B cell (primary cell): ENCODE measurements at places on chromosomes 3 and 15. TPM values are rescaled to one million over a fixed set of nuclear protein-coding genes. Genes with fewer than 3 reads are reported as not detected.

DNA sequence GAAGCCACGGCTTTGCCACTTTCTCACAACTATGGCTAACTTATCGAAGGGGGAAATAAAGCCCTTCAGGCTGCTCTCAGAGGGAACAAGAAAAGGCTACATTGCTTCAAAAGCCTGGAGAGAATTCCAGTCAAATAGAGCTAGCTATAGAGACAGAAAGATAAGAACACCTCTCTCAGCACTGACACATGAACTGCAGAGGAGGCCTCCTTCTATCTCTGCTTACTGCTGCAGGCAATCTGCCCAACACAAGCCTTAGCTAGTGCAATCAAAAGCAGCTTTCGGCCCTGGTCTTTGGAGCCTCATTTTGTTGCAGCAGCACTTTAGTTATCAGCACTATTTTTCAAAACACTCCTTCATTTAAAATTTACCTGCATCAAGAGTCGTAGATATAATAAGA, 118.4 kb upstream of the ROBO1 start:
- no peak overlapping the region for H3K4me3 ChIP-seq
- H3K36me3 ChIP-seq, result no peaks in the 10 kb centered on the region
- no peak for DNase-seq
- H3K4me1 ChIP-seq, result no peaks in the 10 kb centered on the region
- H3K27ac ChIP-seq, result no peak overlapping the region

GRCh38 chr3:72310419-72311380, 525.8 kb upstream of the PROK2 start:
- no peaks in the 10 kb centered on the region for H3K36me3 ChIP-seq
- H3K4me3 ChIP-seq, result peak overlapping the region; percentile 53
- no peaks in the 10 kb centered on the region for H3K27me3 ChIP-seq
- H3K4me1 ChIP-seq, result peaks cover 46% of the 10 kb centered on the region
- DNase-seq, result peak; percentile 89

- no peaks in the 10 kb centered on the region for H3K4me1 ChIP-seq
- H3K27me3 ChIP-seq, result no peaks in the 10 kb centered on the region
- DNase-seq, result no peak
- no peak overlapping the region for H3K4me3 ChIP-seq
- no peaks in the 10 kb centered on the region for H3K36me3 ChIP-seq
- H3K27ac ChIP-seq, result no peak overlapping the region
Observed at GRCh38 chr3:124492824-124493223, 237.4 kb upstream of the UMPS start.

GRCh38 chr3:89964347-89964746, 856.9 kb downstream of the EPHA3 start:
- no peak overlapping the region for H3K4me3 ChIP-seq
- no peaks in the 10 kb centered on the region for H3K4me1 ChIP-seq
- no peaks in the 10 kb centered on the region for H3K27me3 ChIP-seq
- no peaks in the 10 kb centered on the region for H3K36me3 ChIP-seq
- no peak for DNase-seq
- H3K27ac ChIP-seq, result no peak overlapping the region

DNA sequence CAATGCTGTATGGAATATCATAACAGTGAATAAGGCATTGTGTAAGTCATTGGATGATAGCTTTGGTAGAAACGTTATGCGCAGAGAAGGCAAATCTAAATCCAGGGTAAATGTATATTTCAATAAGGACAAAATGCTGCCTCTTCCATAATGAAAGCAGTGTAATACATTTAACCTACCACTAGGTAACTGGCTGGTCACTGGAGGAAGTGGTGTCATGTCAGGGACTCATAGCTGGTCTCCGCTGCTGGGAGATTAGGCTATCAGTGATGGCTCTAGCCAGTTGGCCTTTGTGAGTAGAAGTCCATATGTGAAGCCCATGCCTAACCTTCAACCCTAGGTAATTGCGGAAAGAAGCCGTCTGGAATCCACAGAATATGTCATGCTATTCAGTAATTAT, 140.9 kb downstream of the NLGN1 start:
- H3K27ac ChIP-seq, result no peak overlapping the region
- no peaks in the 10 kb centered on the region for H3K4me1 ChIP-seq
- H3K4me3 ChIP-seq, result no peak overlapping the region
- no peaks in the 10 kb centered on the region for H3K27me3 ChIP-seq

DNA sequence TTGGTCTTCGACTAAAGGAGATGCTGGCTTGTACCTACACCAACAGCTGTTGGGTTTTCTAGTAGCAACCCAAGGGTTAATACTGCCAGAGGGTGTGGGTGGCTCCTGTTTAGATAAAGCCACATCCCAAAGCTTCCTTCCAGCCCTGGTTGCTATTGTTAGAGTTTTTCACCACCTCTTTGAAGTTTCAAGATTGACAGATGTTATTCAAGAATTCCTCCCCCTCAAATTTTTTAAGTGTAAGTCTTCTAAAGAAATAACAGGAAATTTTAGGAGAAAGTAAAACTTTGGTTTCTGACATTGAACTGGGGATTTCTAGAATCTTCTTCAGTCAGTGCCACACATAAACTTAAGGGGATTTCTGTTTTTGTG, 60.9 kb downstream of the TGFBR2 start:
- peaks cover 8% of the 10 kb centered on the region for H3K36me3 ChIP-seq
- peaks cover 72% of the 10 kb centered on the region for H3K4me1 ChIP-seq
- H3K27ac ChIP-seq, result peak overlapping the region; percentile 90
- H3K4me3 ChIP-seq, result no peak overlapping the region
- H3K27me3 ChIP-seq, result no peaks in the 10 kb centered on the region
- DNase-seq, result no peak

GRCh38 chr3:194985031-194985578, 285.9 kb downstream of the XXYLT1 start:
- no peak overlapping the region for H3K27ac ChIP-seq
- no peaks in the 10 kb centered on the region for H3K27me3 ChIP-seq
- peaks cover 5% of the 10 kb centered on the region for H3K4me1 ChIP-seq

DNA sequence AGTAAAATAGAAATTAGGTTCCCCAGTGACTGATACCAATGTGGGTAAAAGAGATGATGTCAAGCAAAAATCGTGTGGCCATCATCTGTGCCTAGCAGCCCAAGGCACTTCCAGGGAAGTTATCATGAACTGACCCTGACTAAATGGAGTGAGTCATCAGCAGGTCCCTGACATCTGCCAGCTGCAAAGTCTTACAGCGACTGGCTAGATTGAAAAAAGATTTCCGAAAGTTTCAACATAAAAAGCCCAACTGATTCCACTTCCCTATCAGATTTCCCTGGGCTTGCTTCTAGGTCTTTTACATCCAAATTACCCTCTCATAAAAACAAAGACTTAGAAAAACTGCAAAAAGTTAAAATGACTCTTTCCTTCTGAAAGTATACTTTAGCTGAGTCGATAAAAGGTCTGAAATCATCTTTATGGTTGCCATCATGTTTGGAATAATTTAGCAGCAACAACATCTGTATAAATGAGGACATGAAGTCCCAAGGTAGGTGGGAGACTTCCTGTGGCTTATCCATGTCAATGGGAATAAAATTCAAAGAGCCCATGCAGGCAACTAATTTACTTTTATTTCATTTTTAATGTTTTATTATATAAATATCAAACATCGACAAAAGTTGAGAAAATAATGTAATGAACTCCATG, 342.8 kb downstream of the ERC2 start:
- H3K4me1 ChIP-seq, result no peaks in the 10 kb centered on the region
- no peak overlapping the region for H3K4me3 ChIP-seq

The COL8A1 gene
- polyA plus RNA-seq, result not detected in 2 replicates

- no peaks in the 10 kb centered on the region for H3K27me3 ChIP-seq
- H3K4me3 ChIP-seq, result no peak overlapping the region
- H3K4me1 ChIP-seq, result no peaks in the 10 kb centered on the region
- no peaks in the 10 kb centered on the region for H3K36me3 ChIP-seq
Observed at GRCh38 chr3:87507753-87508152, 231.4 kb upstream of the POU1F1 start.

The PTH1R gene
- not detected in 2 replicates for polyA plus RNA-seq

DNA sequence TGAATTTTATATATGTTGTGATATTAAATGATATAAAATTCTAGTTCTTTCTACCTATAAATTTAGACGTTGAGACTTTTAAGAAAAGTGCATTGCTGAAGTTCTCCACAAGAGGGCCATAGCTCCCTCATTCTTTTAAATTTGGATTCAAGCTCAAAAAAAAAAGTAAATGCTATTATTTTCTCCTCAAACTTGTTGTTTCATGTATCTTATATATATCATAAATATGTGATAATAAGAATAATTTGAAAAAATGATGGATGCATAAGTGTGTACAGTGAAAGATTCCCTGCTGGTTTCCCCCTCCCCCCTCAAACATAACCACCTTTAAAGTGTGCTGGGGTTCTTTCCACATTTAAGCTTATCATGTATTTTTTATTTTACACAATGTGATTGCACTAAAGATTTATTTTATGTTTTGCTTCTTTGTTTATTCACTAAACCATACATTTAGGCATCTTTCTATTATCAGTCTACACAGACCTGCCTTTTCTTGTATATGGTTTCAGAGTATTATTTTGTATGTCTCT, 769.4 kb upstream of the GOLIM4 start:
- no peaks in the 10 kb centered on the region for H3K27me3 ChIP-seq
- H3K4me3 ChIP-seq, result no peak overlapping the region
- peak; percentile 11 for DNase-seq
- H3K27ac ChIP-seq, result no peak overlapping the region
- H3K36me3 ChIP-seq, result no peaks in the 10 kb centered on the region

DNA sequence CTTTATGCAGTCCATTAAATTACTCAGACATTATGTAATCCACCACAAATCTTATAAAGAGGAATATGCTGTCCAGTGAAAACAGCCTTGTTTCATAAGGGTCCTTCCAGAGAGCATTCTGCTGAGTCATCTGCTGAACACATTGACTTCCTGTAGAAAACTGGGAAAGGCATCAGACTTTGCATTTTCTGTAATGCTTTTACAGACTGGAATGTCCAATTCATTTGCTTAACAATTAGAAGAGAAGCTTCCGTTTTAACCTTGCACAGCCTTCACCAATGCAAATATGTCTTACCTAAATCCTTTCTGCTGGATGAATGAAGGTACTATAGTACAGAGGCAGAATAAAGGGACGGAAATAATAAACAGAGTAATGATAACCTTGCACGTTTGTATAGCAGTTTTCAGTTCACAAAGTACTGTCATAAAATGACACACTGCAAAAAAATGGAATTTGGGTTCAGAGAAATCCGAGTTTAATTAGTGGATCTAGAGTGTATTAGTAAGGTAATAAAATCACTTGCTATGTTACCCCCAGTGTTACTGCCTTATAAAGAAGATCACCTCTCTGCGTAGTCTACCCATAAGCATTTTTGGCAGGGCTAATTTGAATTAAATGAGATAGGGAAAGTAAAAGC, 301.5 kb downstream of the PYDC2 start:
- no peak overlapping the region for H3K4me3 ChIP-seq
- no peak overlapping the region for H3K27ac ChIP-seq
- no peaks in the 10 kb centered on the region for H3K27me3 ChIP-seq

- peak overlapping the region; percentile 26 for H3K4me3 ChIP-seq
- H3K27me3 ChIP-seq, result peaks cover 26% of the 10 kb centered on the region
- no peaks in the 10 kb centered on the region for H3K36me3 ChIP-seq
- peak; percentile 58 for DNase-seq
- no peak overlapping the region for H3K27ac ChIP-seq
Observed at GRCh38 chr15:42056934-42057798, 36.3 kb upstream of the PLA2G4E start.

- peaks cover 4% of the 10 kb centered on the region for H3K4me1 ChIP-seq
- H3K27ac ChIP-seq, result no peak overlapping the region
- peaks cover 4% of the 10 kb centered on the region for H3K27me3 ChIP-seq
- DNase-seq, result no peak
- H3K36me3 ChIP-seq, result no peaks in the 10 kb centered on the region
Observed at GRCh38 chr3:46663591-46664135, 29.8 kb downstream of the ALS2CL start.

The CCDC71 gene
- 13.4 and 15.6 TPM in 2 replicates for polyA plus RNA-seq

GRCh38 chr15:25245801-25246622, 192.8 kb downstream of the UBE3A start:
- no peaks in the 10 kb centered on the region for H3K4me1 ChIP-seq
- no peak overlapping the region for H3K4me3 ChIP-seq
- DNase-seq, result no peak
- H3K36me3 ChIP-seq, result no peaks in the 10 kb centered on the region
- H3K27me3 ChIP-seq, result no peaks in the 10 kb centered on the region
